Caco-2 (cell line): ENCODE measurements at places on chromosomes 12 and 14.
A peak's percentile ranks its signal among the peaks of the same experiment; 100 is the strongest.

- no peaks in the 10 kb centered on the region for H3K36me3 ChIP-seq
- no peak overlapping the region for H3K4me3 ChIP-seq
- no peaks in the 10 kb centered on the region for H3K27me3 ChIP-seq
- no peak overlapping the region for H3K27ac ChIP-seq
- peaks cover 12% of the 10 kb centered on the region for H3K4me1 ChIP-seq
These were observed 19.5 kb downstream of the TRAF3 start for GRCh38 chr14:102796661-102797190.

GRCh38 chr12:18907728-18908127 lies 169.8 kb downstream of the CAPZA3 start:
- H3K4me1 ChIP-seq, result no peaks in the 10 kb centered on the region
- no peaks in the 10 kb centered on the region for H3K36me3 ChIP-seq
- H3K27me3 ChIP-seq, result no peaks in the 10 kb centered on the region
- no peak overlapping the region for H3K4me3 ChIP-seq

- H3K27ac ChIP-seq, result peak overlapping the region; percentile 64
- no peaks in the 10 kb centered on the region for H3K36me3 ChIP-seq
- H3K4me1 ChIP-seq, result no peaks in the 10 kb centered on the region
- peak overlapping the region; percentile 60 for H3K4me3 ChIP-seq
These were observed 1.9 kb downstream of the TOGARAM1 start for GRCh38 chr14:44963775-44964380.

DNA sequence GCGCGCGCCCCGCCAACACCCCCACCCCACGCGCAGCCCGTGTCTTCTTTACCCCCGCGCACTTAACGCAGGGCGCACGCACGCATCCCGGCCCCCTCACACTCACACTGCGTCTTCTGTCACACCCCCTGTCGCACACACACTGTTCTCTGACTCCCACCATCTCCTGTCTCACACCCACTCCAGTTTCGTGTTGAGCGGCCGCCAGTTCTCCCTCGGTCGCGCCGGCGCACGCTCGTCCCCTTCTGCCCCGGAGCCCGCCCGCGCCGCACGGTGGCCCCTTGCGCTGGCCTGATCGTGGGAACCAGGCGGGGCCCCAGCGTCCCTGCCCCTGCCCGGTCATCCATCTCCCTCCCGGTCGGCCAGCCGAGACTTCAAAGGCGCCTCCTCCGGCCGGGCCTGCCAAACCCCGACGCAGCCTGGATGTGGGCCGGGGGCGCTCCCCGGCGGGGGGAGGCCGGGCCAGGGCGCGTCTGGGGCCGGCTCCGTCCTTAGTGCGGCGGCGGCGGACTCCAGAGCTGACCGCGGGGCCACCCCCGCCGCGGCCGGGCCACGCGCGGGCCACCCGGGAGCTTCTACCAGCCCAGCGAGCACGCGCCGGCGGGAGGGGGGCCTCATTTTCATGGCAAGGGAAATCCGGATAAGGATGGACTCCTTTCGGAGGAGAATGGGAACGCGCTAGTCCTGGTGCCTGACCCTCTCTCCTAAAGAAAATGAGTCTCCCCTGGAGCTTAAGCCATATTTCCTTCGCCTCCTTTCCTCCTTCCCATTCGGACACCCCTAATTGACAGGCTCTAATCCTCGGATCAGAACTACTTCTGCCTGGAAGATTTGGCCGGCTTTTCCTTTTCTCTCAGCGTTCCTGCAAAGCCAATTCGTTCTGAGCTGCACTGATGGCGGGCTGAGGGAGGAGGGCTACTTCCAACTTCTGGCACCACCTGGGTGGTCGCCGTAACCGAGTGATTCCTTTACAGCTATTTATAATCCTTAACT lies 82.0 kb upstream of the HMGA2 start:
- H3K36me3 ChIP-seq, result no peaks in the 10 kb centered on the region
- H3K4me1 ChIP-seq, result 0 out of 2 replicates have a peak, but pooled peaks cover 4% of the 10 kb centered on the region
- H3K27me3 ChIP-seq, result no peaks in the 10 kb centered on the region
- H3K27ac ChIP-seq, result peak overlapping the region; percentile 33
- peak; percentile 54 for DNase-seq

DNA sequence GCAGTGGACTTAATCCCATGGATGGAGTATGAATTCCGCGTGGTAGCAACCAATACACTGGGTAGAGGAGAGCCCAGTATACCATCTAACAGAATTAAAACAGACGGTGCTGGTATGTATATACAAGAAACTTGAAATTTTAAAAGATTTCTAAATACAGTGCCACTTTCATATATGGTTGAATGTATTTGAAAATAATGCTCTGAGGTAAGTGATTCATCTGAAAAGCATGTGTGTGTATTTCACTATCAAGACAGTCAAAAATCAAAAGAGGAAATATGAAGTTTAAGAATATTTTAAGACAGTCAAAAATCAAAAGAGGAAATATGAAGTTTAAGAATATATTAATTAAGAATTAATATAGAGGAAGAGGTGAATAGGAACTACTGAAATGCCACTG lies 195.0 kb upstream of the PDZRN4 start:
- no peaks in the 10 kb centered on the region for H3K36me3 ChIP-seq
- DNase-seq, result no peak
- no peaks in the 10 kb centered on the region; the same call in 1 of the 2 replicates for H3K27me3 ChIP-seq
- H3K4me1 ChIP-seq, result no peaks in the 10 kb centered on the region

DNA sequence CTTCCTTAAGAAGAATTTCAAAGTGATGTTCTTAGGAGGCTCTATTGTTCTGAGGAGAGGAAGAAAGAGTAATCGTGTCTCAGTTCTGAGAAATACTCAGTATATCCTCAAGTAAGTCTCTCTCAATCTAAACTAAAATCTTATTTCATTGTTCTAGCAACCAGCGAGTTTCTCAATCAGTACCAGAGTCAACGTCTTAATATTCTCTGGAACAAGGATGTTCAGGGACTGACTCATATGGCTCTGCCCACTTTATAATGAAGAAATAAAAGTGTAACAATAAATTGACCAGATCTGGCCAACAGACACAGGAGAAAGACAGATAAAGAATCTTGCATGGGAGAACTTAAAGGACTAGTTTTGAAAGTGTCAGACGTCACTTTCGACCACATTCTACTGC lies 469.8 kb upstream of the FLRT2 start:
- H3K4me3 ChIP-seq, result no peak overlapping the region
- no peaks in the 10 kb centered on the region for H3K4me1 ChIP-seq
- DNase-seq, result no peak
- no peaks in the 10 kb centered on the region for H3K27me3 ChIP-seq

- H3K4me3 ChIP-seq, result no peak overlapping the region
- H3K27ac ChIP-seq, result no peak overlapping the region
- no peaks in the 10 kb centered on the region for H3K27me3 ChIP-seq
- no peaks in the 10 kb centered on the region for H3K4me1 ChIP-seq
- H3K36me3 ChIP-seq, result no peaks in the 10 kb centered on the region
- DNase-seq, result no peak
These were observed 13.6 kb downstream of the ABCD2 start for GRCh38 chr12:39605996-39606395.

- no peak overlapping the region for H3K4me3 ChIP-seq
- H3K36me3 ChIP-seq, result no peaks in the 10 kb centered on the region
- no peaks in the 10 kb centered on the region for H3K27me3 ChIP-seq
- no peaks in the 10 kb centered on the region for H3K4me1 ChIP-seq
- no peak for DNase-seq
- no peak overlapping the region for H3K27ac ChIP-seq
These were observed 157.9 kb upstream of the CRY1 start for GRCh38 chr12:107251288-107251687.

DNA sequence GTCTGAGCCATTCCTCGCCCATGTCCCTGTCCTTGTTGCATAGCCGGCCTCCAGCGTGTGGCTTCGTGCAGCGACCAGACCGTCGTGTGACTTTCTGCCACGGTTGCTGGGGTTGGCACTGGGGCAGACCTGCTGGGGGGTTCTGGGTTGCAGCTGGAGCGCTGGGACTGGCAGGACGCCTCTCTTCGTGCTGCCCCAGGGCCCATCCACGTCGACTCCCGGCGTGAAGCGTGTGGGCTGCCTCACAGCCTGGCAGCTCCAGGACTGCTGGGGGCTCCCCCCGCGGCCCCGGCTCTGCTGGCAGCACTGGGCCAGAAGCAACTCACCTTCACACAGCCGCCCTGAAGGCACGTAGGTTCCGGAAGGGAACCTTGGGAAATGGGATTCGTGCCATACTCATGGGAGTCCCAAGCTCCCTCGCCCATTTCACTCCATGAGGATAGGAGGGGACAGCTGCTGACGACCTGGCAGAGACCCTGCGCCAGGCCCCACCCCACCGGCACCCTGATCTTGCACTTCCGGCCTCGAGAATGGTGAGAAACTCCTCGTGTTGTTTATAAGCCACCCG lies 51.9 kb downstream of the GALNT9 start:
- no peak overlapping the region for H3K27ac ChIP-seq
- DNase-seq, result no peak
- peaks cover 12% of the 10 kb centered on the region; the same call in 1 of the 2 replicates for H3K4me1 ChIP-seq
- H3K36me3 ChIP-seq, result no peaks in the 10 kb centered on the region
